ENCODE measurements at places on chromosomes 7 and 10.
A peak's percentile ranks its signal among the peaks of the same experiment; 100 is the strongest.

DNA sequence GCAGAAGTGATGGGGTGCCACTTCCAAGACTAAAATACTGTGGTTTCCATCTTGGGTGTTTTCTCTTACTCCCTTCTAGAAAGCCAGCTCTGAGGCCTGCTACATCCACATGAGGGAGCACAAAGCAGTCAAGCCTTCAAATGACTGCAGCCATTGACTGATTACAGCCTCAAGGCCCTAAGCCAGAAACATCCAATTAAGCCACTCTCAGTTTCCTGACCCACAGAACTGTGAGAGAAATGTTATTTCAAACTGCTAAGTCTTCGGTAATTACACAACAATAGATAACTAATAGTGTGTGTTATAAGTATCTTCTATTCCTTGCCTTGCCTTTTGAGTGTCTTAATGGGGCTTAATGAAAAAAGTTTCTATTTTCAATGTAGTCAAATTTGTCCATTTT, 24.8 kb downstream of the BRAF start:
- DNase-seq: peak; percentile 6

GRCh38 chr10:69845574-69846292, 44.0 kb downstream of the COL13A1 start:
- no peak for DNase-seq

- no peak for DNase-seq
Observed at GRCh38 chr7:124712017-124712416, 53.6 kb downstream of the GPR37 start.

DNA sequence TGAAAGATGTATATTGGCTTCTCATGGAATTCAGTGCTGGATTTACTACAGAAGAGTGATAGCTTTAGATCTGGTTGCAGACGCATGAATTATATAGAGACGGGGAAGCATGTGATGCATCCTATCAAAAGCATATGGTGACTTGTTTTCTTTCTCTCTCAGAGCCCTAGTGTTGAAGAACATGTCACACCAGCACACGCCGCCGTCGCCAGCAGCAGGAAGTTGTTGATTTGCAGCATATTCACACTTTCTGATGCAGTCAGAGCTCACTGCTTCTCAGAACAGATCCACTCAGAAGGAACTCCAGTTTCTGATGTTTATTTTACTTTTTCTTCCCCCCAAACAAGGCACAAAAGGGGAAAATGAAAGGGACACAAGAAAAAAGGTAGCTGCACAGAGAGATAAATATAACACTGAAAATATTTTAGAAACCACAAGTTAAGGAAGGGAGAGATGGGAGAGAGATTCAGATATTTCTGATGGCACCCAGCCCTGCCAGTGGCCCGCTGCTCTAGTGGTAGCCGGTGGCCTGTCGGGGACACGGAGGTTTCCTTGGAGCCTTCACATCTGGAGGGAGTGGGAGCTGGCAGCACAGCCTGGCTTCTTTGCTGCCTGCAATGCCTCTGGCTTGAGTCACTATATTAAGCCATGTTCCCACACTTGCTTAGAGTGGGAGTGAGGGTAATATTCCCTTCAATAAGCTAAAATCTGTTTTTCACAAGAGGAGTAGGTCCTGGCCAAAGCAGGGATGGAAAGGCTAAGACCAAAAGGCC, 123.2 kb downstream of the NRP1 start:
- no peak for DNase-seq

- no peak for DNase-seq
Observed at GRCh38 chr10:49272251-49273081, 26.5 kb upstream of the C10orf71 start.

GRCh38 chr7:71016401-71016800, 115.5 kb upstream of the GALNT17 start:
- no peak for DNase-seq

DNA sequence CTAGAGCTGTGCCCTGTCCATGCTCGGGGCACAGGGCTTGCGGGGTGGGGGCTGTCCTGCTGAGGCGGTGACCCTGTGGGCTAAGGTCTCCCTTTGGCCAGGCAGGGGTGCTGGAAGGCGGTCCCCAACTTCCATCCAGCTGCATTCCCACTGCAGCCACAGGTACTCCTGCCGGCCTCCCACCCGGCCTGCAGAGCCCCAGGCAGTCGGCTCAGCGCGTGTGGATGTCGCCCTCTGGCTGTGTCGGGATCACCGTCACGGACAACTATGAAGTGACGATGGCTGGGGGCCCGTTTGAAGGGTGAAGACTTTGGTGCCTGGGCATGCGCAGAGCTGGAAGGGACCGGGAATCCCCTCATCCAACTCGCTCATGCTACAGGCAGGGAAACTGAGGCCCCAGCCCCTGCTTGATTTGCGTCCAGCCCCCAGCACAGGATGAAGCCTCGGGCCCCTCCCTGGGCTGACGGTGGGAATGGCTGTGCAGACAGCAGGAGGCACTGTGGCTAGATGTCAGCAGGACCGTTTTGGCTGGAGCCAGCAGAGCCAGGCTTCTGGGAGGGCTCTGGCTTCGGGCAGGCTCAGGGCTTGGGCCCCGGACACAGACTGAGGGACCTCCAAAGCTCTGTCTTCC, 2.3 kb upstream of the TMEM184A start:
- no peak for DNase-seq

DNA sequence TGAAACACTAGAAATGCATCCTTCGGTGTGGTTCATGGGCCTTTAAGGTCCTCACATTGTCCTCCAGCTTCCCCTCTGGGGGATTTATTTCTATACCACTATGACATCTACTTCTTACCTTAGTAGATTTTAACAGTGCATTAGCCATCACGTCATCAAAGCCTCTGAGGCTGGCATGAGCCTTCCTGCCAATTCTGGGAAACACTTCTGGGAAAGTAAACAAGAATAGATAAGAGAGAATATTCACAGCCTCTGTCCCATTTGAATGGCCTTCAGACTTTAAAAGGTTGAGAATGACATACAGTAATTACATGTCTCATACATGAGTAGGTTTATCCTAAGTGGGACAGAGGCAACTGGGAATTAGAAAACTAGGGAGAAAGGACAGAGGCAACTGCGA, 89.7 kb downstream of the AMPH start:
- DNase-seq: no peak

DNA sequence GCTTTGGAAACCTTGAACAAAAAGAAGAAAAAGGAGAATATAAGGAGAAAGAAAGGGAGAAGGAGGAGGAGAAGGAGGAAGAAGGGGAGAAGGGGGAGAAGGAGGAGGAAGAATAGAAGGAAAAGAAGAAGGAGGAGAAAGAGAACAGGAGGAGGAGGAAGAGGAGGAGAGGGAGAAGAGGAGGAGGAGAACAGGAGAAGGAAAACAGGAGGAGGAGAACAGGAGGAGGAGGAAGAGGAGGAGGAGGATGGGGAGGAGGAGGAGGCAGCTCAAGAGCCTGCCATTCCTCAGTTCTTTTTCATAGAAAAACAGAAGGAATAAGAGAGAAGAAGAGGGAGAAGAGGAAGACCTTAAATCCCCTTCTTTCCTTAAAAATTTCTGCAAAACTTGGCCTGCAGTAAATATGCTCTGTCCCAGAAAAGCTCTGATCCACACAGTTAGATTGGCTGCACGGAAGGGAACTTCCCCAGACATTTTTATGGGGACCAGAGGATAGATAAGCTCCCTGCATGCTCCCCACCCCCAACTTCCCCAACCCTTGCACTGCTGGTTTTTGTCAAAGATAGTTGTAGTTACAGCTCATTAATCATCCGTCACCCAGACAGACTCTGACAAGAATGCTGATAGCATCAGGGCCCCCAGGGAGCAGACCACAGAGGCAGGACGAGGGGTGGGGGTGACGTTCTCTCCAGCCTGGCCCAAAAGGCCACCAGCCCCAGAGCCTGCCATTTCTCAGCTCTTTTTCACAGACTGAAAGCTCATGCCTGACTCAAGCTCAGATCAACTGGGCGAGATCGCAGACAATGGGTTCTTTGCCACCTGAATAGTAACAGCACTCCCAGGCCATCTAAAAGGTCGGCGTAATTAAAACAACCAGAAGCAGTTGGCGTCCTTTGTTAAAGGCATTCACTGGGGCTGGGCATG, 34.5 kb upstream of the LYZL1 start:
- DNase-seq: no peak

DNA sequence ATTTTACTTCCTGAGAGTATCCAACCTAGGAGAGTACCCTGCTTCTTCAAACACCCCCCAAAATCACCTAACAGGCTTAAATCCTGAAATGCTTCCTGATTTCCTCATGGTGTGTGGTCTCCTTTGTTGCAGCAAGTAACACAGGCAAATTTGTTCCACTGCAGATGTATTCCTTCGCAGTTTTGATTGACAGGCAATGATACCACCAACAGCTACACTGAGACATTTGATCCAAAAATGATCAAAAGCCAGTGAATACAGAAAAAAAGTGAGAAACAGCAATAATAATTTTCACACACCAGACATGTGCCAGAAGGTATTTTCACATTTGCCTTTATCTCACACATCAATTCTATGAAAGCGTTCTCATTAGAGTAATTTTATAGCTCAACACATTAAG, 95.9 kb downstream of the HERPUD2 start:
- no peak for DNase-seq

GRCh38 chr7:98291717-98292116, 10.2 kb downstream of the BRI3 start:
- no peak for DNase-seq

DNA sequence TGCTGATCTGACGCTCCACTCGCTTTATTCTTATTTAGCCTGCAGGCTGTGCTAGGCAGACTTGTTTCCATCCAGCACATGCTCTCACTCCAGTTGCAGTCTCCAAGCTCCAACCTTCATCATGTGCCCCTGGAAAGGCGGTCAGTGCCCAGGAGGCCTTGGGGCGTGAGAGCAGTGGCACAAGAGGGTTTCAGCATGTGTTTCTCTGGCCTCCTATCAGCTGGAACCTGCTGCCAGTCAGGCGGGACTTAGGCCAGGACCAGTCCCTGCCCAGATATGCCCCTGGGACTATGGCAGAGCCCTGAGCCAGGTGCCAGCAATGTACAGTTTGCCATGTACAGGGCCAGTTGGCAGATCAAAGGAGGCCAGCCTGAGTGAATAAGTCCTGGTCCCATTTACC, 330.2 kb upstream of the FZD1 start:
- DNase-seq: no peak

- DNase-seq: no peak
Observed at GRCh38 chr10:77530011-77530410, 107.6 kb downstream of the KCNMA1 start.

DNA sequence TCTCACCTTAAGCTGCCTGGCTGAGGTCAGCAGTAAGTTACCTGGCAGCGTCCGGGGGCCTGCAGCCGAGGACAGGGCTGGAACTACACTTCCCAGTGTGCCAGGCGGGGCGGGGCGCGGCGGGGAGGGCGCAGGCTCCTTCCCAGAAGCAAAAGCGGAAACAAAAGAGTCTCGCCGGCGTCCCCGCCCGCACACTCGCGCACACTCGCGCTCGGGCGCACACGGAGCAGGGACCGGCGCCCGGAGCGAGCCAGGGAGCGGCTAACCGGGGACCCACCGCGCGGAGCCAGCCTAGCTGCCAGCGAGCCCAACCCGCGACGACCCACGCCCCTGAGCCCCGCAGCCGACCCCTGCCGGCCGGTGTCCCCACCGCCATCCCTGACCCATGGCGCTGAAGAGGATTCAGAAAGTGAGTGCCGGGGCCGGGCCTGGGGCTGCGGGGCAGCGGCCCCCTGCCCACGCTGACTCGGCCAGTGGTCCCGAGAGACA, at the start of gene UBE2D1:
TSS of gene UBE2D1 (plus strand) at position 190 of the 489 bp plus-strand sequence. CDS start at position 386, 196 bp downstream.
- peak; percentile 87 for DNase-seq

DNA sequence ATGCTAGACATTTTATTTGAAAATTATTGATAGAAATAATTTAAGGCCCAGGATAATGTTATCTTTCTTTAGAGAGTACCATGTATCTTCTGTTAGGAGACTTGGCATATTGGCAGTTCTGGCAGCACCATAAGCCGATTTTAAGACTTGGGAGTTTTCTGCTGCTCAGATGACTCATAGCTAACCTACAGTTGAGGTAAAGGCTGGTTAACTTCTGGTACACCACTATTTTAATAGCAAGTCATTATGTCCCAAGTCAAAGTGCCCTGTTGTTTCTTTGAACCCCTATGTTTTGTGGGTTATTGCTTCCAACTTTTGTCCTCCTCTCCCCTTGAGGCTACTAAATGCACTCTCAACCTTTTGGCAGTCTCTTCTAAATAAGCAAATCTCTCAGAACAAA, 25.2 kb downstream of the ATRNL1 start:
- DNase-seq: no peak

DNA sequence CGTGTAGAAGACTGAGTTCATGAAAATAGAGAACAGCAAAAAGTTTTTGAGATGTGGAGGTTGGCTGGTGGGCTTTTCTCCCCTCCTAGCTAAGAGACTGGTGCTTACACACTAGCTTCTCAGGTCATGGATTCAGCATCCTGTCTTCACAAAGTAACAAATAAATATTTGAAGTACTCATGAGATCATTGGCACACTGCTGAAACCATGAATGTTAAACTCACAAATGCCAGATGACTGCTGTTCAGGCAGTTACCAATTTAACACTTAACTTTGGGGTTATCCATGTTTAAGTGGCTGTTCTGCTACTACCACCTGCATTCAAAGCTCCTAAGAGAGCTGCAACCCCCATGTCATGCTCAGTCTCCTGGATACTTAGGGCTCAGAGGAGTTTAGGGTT, 119.0 kb upstream of the BET1 start:
- DNase-seq: no peak

DNA sequence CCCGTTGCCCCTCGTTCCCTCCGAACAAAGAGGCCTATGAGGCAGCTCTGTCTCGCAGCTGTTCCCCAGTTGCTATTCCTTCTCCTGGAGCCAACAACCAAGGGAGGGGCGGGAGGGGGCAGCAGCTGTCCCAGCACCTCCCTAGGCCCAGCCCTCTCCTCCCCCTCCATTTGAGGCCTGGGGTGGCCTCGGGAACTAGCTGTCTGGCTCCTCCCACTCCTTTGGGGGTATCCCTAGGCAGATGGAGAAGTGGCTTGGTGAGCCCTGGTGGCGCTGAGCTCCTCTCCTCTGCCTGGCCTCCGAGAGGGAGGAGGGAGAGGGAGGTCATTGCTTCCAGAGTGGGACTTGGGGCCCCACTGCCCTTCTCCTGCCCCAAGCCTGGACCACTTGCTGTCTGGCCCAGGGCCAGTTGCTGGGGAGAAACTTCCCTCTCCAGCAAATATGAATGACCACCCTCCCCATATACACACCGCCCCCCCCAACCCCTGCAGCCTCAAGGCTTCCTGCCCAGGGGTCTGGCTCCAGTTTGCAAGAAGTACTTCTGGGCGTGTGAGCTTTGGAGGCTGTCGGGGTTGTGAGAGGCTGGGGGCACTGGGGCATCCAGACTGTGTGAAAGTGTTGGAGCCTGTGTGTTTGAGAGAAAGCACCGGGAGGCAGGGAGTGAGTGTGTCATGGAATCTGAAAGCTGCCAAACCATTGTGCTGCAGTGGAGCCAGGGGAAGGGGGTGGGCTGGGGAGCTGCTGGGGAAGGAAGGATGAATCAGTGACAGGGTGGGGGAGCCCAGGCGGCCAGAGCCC, 3.1 kb downstream of the FLNC start:
- peak; percentile 60 for DNase-seq

DNA sequence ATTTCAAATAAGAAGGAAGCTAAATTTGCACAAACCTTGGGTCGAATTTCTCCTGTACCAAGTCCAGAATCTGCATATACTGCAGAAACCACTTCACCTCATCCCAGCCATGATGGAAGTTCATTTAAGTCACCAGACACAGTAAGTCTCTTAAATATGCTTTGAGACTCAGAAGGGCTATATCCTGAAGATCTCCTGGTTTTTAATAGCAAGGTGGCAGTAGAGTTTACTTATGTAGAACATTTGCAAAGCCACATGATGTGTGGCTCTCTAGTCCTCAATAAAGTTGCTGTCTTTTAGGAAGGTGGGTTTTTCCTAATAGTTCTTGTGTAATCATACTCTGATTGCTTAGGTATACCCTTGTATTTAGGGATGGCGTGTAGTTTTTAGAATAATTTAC, 8.7 kb downstream of the DBF4 start:
- no peak for DNase-seq

- no peak for DNase-seq
Observed at GRCh38 chr10:127973791-127974311, 66.9 kb downstream of the PTPRE start.

All from amygdala (tissue), 56 donors.